ENCODE measurements at places on chromosomes 5 and 9.

- no peak for DNase-seq
These were observed 1380.1 kb upstream of the NUDT12 start for GRCh38 chr5:104942735-104943134.

DNA sequence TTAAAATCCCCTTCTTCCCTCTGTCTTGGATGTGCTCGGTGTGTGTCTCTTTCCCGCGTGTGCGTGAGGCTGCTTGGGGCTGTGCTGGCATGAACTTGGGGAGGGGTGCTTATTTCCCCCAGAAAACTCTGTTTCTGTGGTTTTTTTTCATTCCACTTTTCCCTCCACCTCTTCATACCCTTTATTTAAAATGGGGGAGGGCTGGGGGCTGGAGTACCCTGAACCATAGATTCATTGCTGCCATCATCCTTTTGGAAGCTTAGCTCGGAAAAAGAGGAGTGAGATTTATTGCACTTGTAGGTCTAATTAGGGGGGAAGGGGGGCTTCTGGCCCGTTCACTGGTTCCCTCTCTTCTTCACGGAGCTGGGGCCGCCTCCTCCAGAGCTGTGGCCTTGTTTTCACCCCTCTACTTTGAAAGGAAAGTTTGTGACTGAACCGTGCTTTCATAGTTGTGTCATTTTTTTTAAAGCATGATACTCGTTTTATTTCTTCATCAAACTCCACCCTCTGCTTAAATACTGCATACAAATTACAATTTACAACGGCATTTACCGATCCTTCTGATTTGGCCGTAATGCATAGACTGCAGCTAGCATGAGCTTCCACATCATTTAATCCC, 2.9 kb downstream of the NR2F1 start:
- DNase-seq: no peak

- no peak for DNase-seq
These were observed 37.6 kb upstream of the TRMT10B start for GRCh38 chr9:37715991-37716505.

- DNase-seq: no peak
These were observed 68.4 kb downstream of the SLC25A46 start for GRCh38 chr5:110807169-110807568.

DNA sequence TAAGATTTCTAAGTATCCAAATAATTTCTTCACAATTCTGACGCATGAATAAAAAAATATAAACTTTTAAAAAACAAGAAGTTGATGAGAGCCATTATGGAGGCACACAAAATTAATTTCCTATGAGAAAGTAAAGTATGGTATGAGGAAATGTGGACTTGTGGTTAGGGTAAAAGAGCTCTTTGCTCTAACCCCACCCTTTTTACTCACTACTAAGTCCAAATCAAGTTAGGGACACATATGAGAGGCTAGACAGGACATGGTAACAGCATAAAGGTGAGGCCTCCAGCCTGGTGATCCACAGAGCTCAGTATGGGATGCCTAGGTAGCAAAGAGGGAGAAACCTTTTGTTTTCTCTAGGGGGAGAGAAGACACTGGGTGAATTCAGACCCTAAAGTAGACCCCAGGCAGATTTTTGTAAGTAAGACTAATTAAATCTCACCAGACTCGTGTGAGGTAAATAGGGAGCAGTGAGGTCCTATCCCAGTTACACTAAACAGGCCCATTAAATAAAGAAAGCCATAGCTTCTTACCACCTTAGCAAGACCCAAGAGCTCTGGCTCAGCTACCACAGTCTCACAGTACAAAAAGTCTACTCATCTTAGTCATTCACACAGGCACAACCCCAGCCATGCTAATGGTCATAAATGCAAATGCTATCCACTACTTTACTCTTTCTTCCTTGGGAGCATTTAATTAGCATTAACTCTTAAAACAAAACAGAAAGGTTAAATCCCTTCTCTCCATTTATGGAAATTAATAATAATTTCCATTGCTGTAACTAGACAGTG, 42.6 kb downstream of the MLLT3 start:
- no peak for DNase-seq

- no peak for DNase-seq
These were observed 49.7 kb upstream of the NKD2 start for GRCh38 chr5:958701-959571.

DNA sequence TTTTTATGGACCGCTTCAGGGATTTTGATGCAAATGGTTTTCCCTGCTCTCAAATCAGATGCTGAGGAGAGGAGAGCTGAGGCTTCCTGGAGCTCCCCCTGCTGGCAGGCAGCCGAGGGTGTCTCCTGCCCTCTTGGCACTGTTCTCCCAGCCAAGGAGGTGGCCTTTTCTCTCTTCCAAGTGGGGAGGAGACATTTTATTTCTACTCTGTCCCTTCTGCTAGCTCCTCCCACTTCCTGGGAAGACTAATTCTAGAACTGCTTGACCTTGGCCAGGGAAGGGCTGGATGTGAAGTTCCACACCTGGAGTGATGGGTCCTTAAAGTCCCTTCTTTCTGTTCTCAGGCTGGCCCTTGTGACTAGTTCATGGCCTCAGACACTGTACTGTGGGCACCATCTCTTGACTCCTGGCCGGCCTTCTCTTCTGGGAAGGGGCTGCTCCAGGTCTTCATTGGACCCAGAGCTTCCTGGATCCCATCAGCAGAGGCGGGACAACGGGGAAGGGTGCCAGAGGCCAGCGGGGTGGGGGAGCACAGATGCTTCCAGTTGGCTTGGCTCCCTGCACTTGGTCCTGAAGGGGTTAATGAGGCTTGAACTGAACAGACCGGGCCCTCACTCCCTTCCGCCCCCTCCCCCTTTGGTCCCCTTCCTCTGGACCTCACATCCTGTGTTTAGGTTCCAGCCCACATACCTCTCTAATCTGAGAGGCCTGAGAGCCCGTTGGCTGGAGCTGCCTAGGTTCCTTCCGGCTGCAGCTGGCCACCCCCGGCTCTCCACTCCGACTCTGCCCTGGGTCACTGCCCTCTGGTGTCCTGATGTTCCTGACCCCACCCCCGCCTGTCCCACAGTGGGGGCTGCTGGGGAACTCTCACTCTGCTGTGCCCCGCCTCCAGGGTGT, 32.1 kb downstream of the PTPA start:
- peak; percentile 75 for DNase-seq

- peak; percentile 6 for DNase-seq
These were observed 8.6 kb downstream of the RUFY1 start for GRCh38 chr5:179558932-179559283.

GRCh38 chr5:142353071-142353472, 28.3 kb upstream of the SPRY4 start:
- DNase-seq: no peak

- DNase-seq: no peak
These were observed 87.6 kb downstream of the ADRB2 start for GRCh38 chr5:148913985-148914431.

DNA sequence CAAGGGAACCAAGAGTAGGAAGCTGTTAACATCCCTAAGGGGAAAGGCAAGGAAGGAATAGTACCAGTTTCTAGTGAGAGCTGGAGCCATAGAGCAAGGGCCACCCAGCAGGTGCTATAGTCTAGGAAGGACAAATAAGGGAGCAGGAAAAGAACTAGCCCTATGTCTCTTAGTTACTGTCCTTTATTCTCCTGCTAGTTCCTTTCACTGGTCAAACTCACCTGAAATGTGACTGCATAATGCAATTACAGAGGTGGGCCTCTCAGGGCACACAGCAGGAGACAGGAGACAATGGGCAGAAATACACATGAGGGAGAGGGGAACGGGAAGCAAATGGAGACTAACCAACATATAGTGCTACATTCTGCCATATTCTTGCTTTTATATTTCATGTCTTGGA, 26.7 kb upstream of the FRMPD1 start:
- DNase-seq: no peak

DNA sequence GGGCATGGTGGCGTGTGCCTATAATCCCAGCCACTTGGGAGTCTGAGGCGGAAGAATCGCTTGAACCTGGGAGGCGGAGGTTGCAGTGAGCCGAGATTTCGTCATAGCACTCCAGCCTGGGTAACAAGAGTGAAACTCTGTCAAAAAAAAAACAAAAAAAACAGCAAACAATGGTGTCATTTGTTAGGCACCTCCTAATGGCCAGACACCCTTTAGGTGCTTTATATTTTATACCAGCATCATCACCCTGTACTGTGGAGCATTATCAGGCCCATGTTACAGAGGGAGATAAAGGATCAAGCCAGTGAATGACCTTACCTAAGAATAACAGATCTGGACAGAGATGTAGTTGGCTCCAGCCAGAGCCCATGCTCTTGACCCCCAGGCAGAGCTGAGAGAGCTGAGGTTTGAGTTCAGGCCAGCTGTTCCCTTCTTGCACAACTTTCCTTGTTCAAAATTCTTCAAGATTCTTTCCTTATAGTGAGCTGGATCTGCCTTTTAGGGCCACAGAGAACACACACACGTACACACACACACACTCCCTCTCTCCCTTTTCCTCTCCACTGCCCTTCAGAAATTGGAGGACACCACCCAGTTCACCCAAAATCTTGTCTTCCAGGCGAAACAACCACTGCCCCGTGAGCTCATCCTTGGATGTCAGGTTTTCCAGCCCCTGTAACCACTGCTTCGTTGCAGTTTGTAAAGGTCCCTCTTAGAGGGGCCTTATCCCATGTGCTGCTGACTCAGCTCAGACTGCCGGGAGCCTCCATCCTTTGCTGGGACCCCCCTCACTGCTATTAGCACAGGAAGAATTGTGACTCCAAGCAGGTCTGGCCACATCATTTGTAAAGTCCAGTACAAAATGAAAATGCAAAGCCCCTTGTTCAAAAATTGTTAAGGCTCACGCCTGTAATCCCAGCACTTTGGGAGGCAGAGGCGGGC, 10.4 kb upstream of the PTGES start:
- DNase-seq: no peak

DNA sequence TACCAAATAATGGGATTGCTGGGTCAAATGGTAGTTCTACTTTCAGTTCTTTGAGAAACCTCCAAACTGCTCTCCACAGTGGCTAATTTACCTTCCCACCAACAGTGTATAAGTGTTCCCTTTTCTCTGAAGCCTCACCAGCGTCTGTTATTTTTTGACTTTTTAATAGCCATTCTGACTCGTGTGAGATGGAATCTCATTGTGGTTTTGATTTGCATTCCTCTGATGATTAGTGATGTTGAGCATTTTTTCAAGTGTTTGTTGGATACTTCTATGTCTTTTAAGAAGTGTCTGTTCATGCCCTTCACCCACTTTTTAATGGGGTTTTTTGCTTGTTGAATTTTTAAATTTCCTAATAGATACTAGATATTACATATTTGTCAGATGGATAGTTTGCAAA, 28.4 kb upstream of the SUSD1 start:
- DNase-seq: no peak

GRCh38 chr9:113978725-113979342, 99.3 kb downstream of the AMBP start:
- no peak for DNase-seq

GRCh38 chr5:171580502-171581265, 161.2 kb downstream of the FGF18 start:
- DNase-seq: no peak

DNA sequence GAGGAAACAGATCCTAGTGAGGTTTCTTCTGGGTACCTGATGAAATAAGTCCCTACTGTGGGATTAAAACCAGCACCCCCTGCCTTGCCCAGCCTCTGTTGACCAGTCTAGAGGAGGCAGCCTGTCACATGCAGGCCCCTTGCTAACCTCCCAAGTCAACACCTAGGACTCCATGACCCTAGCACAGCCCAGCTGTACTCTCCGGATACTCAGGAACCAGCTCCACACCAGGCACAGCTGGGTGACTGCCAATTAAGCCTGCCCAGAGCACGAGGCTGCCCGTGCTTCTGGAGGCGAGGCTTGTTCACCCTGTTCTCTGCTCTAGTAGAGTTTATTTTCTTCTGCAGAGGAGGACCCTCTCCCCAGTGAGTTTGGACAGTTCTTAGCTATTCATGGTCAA, 92.5 kb downstream of the SNX24 start:
- no peak for DNase-seq

GRCh38 chr9:106072421-106072820, 378.1 kb downstream of the TMEM38B start:
- DNase-seq: no peak

GRCh38 chr9:125346080-125346732, 84.6 kb downstream of the GAPVD1 start:
- no peak for DNase-seq

DNA sequence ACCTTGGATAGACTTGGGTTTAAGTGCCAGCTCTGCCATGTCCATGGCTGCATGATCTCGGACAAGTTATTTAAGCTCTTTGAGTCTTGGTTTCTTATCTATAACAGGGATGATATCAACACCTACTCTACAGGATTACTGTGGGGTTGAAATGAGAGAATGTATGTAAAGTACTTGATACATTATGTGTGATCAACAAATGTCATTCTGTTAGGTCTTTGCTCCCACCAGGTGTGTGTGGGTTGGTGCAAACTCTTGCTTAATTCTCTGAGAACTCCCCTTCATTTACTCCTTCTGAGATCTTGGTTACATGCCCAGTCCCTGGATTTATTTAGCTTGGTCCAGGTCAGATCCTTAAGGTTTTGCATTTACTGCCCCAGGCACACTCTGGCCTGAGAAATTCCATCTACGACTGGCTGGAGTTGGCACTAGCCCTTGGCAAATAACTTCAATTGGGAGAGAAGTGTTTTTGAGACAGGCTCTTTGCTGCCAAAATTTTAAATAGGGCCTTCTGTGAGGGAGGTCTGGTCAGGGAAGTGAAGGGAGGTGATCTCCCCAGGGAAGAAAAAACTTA, 63.5 kb upstream of the KLF9 start:
- DNase-seq: no peak

DNA sequence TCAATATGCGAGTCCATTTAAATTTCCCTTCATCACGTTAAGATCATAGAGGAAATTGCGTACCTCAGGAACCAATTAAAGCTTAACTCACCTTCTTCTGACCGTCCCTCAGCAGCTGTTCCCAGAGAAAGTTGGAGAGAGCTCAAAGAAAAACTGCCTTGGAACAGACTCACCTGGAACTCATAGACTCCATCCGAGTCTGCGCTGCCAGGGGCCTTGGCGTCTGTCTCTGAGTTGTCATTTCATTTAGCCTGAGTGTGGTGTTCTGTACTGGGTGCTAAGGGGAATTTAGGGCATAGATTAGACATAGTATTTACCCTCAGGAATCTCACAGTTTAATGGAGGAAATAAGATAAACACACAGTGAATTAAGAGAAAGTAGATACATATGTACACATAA, 892.7 kb downstream of the TLE1 start:
- DNase-seq: no peak

- no peak for DNase-seq
These were observed 101.7 kb upstream of the PRR16 start for GRCh38 chr5:120362426-120362825.

GRCh38 chr9:33817327-33818166, 587 bp downstream of the UBE2R2 start:
- DNase-seq: peak; percentile 51

DNA sequence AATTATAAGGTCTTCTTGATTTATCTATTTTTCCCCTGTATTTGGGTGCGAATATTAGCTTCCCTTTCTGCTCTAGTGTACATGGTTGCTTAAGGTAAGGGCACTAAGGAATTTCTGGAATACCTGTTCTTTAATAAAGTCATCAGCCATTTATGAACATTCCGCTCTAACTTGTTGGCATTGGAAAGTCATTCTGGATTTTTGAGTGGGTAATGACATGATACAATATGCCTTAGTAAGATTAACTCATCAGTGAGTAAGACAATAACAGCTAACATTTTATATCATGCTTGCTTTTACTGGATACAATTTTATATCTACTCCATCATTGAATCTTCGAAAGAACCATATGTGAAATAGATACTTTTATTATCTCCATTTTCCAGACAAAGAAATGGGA, 196.1 kb downstream of the ARRDC3 start:
- no peak for DNase-seq

All from activated naive CD4-positive, alpha-beta T cell treated with Interleukin-2 at 50 U/mL for 16 hours (primary cell).